Upper lobe of left lung (tissue), 6 donors: ENCODE measurements at places on chromosomes 6 and 20.

DNA sequence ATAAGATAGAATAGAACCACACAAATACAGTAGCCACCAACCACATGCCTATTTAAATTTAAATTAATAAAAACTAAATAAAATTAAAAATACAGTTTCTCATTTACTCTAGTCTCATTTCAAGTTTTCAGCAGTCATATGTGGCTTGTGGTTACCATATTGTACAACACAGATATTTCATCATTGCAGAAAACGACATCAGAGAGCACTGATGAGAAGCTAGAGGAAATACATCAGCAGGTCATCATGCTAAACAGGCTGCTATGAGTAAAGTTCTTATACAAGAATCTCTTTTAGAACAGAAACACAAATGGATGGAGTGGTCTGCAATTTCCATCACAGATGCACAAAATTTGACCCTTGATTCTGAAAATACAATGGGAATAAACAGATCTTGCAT is 36.6 kb downstream of the TBC1D32 start:
- DNase-seq, result no peak

DNA sequence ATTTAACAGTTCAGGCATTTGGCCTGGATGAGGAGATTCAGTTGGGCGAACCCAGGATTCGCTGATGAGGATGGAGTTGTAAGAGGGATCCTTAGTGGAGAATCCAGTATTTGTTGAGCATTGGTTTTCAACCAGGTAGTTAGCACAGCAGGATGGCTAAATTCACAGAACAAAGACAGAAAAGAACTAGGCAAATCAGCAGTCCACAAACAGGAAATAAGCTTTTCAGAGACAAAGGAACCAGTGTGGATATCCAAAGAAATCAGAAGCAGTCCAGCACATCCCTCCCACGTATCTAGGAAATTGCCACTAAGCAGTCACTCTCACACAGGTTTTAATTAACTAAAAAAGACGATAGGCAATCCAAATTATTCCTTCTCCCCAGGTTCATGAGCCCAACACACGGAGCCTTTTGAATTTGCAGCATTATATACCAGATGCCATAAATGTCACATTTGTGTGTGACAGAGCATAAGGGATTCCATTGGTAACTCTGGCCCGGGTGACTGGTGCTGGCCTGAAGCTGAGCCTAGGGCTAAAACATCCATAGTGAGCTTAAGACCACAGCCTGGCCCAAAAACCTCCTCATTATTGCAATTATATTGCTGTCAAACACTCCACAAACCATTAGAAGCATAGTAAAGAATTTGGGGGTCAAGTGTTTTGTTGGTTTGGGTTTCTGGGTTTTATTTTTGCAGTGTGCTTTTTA is 131.5 kb downstream of the SOBP start:
- no peak for DNase-seq

DNA sequence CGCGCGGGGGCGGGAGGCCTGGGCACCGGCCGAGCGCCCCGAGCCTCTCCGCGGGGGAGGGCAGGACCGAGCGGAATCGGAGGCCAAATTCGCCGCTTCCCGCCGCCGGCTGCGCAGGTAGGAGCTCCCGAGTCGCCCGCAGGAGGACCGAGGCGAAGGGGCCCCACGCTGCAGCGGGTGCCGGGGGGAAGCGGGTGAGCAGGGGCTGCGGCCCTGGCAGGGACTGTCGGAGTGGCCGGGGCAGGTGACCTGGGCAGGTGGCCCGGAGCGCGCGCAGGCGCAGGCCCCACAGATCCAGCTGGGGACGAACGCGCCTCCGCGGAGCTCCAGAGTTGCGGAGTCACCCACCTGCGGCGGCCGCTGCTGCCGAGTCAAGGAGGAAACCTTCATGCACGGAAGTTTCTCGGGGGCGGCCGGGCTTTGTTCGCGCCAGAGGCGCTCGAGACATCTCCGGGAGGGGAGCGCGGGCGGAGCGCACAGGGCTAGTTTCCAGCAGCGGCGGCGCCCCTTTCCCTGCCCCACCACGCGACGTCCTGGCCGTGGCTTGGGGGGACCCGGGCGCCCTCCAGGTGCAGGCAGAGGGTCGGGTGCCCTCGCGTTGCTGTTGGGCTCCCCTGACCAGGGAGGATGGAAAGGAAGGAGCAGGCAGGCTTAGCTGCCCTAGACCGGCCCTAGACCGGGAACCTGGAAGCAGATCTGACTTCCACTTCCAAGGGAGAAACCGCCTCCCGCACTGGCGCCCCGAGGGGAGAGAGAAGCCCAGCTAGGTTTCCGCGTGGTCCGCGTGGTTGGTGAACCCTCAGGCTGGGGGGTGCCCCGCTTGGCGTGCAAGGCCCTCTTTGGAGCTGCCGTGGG is 590 bp downstream of the SLCO4A1 start:
- DNase-seq, result peak; percentile 89

DNA sequence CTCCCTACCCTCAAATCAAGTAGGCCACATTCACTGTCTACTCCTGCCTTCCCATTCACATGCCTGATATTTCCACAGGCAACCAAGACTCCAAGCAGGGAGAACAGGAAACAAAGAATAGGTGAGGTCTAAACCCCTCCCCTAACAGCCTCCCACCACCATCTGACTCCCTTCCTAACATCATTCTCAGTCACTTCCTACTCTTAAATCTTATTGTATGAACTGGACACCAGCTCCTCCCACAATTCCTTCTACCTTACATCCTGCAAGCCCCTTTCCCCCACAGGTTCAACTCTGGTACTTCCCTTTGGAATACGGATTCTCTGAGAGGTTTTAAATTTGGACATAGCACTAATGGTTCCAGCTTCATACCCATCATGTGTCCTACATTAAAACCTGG is 944 bp upstream of the C6orf136 start:
- no peak for DNase-seq
